Activated CD4-positive, alpha-beta T cell treated with anti-CD3 and anti-CD28 coated beads, Interleukin-2, amount 50 U/mL, for 48 hours (primary cell): ENCODE measurements at places on chromosomes 4 and X.

DNA sequence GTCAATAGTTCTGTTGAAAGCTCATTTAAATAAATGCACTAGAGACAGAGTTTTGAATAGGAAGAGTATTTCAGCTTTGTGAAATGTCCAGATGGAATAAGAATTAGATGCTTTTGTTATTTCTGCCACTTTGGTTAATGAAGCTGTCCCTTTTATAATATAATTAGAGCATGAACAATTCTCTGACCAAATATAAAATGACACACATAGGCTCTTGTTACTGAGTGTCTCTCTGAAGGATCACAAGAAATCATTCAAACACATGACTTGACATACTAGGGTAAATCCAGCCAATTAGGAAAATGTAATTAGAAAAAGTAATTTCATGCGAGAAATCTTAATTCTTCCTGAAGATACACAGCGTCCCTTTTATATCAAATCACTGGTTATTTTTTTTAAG is 68.4 kb upstream of the DDIT4L start:
- no peak for DNase-seq

DNA sequence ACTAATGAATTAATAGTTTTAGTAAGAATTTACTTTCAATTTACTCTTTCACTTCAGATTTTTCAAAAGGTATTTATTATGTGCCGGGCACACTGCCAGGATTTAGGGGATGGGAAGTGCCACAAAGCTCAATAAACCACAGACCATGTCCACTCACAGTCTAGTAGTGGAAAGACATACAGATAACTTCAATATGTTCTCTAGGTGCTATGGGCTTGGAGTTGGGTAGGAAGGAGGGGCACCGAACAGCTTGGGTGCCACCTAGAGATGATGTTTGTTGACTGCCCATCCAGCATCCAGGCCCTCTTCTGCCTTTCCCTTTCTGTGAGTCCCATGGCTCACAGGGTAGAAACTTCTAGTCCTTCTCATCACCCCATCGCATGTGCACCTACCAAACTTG is 17.8 kb downstream of the MFAP3L start:
- no peak for DNase-seq

DNA sequence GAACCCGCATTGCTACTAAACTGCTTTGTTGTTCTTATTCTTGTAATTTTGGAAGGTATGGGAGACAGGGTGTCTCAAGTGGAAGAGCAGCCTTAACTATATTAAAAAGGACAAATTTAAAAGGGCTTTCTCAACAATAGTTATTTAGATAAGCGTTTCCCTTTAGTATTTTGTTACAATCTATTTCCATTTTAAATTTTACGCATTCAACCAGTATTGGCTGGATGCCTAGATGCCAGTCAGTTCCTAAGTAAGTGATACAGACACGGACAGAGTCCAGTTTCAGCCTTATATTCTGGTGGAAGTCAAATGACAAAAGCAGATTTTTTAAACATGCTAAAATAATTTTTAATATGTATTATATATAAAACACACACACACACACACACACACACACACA is 28.3 kb downstream of the FAT1 start:
- no peak for DNase-seq

- DNase-seq = no peak
These were observed 94.5 kb downstream of the PCDH19 start for GRCh38 chrX:100315566-100315965.

DNA sequence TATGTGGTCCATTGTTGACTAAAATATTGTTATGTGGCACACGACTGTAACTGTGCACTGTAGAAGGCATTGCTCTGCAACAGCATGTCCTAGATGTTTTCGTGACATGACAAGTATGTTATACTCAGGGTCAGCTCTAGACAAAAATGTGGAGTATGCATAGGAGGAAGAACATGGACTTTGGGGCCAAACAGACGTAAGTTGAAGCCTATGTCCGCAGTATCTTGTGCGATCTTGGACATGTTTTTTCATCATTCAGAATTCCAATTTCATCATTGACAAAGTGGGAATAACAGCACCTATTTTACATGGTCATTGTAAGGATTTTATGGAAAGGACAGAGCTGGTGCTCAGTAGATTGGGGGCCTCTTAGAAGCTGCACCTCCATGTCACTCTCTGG is 27.7 kb upstream of the PROM1 start:
- no peak for DNase-seq

DNA sequence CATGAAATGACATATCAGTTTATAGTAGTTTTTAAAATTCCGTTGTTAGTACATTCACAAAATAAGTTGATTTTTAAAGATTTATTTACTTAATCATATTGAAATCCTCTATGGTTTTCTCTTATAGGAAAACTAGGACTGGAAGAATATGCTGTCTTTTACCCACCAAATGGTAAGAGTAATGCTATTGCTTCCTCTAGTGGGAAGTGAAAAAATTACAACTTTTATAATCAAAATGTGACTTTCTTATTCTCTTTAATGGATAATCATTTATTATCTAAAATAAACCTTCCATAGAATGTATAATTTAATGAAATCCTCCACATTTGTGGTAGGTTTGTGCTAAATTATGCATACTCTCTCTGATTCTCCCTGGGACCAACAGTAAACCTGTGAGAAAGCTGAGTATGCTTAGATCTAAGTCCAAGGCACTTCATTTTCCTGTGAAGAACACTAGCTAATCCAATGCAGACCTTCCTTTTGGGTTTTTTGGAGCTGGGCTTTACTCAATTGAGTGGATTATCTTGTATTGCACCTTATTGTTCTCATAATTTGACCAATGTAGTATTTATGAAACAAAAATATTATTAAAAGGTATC is 136.2 kb downstream of the TBC1D19 start:
- no peak for DNase-seq

- no peak for DNase-seq
These were observed 311.8 kb upstream of the SMIM31 start for GRCh38 chr4:164442180-164442579.

GRCh38 chr4:147846318-147847155 is 114.6 kb downstream of the ARHGAP10 start:
- DNase-seq = peak; percentile 12

DNA sequence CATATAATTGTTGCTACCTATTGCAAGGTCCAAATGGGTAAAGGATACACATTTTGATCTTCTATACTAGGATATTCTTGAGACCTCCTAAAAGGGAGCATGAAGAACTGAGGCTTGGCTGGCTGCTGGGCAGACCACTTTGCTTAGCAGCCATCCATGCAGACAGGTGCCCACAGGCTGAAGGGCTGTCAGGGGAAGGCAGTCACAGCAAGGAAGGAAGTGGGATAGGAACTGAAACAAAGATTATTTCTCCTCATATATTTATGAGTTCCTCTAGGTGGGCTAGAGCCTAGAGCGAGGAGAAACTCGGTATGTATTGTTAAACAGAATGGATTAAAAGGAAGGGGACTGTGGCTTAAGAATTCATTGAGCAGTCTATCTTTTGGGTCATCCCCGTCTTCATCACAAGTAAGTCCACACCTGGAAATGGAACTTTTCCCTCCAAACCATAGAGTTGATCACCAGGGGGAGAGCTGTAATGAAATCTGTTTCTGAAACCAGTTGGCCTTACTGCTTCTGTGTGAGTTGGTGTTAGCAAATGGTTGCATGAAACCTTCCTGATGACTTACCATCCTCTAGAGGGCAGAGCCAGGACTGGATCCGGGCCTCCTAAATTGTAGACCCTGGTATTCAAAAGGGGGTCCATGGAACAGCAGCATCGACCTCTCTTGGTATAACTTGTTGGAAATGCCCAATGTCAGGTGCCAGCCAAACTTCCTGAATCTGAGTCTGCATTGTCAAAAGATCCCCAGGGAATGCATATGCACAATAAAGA is 42.3 kb downstream of the AFF2 start:
- DNase-seq = no peak

DNA sequence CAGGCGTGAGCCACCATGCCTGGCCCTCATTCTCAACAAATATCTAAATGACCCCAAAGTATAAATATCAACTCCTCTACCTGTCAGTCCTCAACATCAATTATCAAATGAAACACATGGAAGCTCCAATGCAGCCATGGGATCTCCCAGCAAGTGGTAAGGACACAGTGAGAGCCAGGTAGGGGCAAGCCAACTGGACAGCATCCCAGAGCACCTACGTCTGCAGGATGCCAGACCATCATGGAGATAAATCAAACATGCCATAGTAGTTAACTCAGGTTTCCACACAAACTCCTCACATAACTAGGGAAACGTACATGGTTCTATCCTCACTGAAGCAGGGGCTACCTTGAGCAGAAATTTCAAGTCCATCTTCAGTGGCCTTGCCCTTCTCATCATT is 159.9 kb upstream of the MED14 start:
- DNase-seq = no peak

DNA sequence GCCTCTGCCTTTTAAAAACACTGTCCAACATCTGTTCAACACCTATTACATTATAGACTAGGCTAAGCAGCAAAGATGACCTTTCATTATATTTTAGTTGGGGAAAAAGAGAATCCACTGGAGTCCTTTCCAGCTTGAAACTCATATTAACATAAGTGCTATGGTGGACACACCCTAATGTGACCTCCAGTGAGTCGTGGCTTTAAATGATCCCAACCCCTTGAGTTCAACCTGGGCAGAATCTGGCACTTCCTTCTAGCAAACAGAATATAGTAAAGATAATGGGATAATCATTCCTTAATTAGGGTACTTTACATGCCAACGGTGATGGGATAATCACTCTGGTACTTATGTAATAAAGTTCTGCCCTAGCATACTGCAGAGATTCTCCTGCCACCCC is 162.6 kb downstream of the MAB21L2 start:
- DNase-seq = no peak

- DNase-seq = no peak
These were observed 1114.6 kb upstream of the AGA start for GRCh38 chr4:178556796-178557195.

GRCh38 chrX:150118476-150118875 is 180.2 kb upstream of the EOLA2 start:
- no peak for DNase-seq

DNA sequence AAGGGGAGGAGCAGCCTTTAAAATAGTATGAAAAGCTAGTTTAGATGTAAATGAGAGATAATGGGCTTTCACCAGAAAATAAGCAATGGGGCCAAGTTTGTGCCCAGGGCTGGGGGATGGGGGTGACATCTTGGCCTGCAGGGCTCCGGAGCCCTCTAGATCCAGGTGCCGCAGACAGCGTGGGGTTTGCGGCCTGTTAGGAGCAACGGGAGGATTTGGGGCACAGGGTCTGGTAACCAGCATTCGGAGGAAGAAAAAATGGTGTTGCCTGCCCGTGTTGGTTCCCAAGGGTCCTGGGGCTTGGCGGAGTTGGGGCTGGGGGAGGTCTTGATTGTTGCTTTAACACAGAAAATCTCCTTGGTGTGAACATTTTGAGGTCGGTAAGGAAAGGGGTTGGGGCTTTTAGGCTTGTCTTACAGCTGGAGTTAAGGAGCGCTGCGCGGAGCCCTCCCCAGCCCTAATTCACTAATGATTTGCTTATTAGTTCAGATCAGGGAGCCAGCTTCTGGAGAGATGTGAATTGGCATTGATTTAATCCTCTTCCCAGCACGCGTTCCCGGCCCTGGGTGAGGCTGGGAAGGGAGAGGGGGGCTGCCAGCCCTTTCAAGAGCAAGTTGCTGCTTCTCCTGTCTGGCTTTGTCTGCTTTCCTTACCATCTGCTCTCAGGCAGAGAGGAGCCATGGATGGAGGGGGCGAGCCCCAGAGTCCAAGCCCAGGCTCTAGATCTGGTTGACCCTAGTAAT is 443.4 kb downstream of the BCOR start:
- DNase-seq = no peak

DNA sequence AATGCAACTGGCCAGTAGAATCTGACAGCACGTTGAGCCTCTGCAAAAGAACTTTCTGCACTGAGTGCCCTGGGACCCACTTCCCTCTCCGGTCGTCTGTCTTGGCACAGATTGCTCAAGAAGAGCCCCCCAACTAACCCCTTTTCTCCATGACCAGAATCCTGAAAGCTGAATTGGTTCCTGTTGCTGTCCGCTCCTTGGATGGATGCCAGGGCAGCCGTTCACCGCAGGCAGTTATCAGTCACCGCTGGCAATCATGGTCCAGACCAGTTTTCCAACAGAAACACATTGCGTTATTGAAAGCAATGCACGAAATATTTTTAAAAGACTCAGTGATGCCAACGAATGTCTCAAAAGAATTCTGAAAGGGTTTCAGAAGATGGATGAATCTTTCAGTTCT is 733.7 kb upstream of the FRG1 start:
- no peak for DNase-seq

DNA sequence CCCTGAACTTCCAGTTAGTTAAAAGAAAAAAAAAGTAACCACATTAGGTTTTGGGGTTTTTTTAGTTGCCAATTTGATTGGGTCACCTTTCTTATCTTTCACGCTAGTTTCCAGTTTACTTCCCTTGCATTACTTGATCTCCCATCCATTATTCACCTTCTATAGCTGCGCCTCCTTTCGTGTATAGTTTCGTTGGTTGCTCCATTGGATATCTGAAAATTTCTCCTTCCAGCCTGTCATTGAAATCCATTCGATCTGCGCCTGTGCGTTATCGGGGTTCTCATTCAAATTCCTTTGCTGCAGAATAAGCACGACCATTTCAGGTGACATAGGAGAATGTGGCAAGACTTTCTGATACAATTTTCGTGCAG is 764 bp downstream of the TRAPPC11 start:
- DNase-seq = no peak

DNA sequence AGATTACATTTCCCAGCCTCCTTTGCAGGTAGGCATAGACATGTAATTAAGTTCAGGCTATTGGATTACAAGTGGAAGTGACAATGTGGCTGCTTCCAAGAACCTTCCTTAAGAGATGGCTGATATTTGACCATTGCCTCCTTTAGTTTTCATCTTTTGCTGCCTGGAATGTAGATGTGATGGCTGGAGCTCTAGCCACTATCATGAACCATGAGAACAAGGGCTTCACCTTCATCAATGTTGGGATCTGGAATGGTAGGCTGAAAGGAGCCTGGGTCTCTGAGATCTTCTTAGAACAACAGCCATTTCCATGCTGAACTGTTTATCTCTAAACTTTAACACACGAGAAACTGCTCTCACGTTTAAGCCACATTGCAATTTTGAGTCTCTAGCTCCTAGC is 158.7 kb upstream of the ATP6AP2 start:
- DNase-seq = no peak

DNA sequence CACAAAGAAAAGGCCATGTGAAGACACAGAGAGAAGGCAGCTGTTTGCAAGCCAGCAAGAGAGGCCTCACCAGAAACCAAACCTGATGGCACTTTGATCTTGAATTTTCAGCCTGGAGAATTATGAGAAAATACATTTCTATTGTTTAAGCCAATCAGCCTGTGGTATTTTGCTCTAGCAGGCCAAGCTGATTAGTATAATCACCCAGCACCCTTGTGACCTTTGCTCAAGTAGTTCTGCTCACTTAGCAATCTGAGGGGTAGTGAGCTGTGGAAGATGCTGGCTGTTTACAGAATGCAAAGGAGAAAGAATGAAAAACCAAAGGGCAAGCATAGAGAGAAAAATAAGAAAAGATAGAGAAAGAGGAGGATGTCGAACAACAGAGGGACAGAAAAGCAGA is 396.4 kb upstream of the BOD1L1 start:
- no peak for DNase-seq
